ENCODE measurements at places on chromosomes 4 and X.
A peak's percentile ranks its signal among the peaks of the same experiment; 100 is the strongest.

DNA sequence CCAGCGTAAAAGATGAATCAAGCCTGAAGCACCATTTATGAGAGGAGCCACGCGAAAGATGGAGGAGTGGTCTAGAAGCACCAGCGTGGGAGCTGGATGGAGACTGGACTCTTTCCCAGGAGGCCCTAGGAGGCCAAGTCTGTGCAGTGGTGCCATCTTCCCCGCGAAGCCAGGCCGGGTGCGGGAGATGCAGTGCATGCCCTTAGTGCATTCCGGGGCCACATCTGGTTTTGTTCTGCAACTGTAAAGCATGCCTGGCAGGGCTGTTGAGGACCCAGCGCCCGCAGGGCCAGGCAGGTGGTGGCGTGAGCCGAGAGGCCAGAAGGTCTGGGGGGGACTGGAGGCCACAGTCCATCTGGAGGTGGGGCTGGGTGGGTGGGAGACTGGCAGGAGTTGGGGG, 78.6 kb upstream of the ADRA2C start:
- no peak for DNase-seq

- DNase-seq: no peak
Measured at GRCh38 chr4:39559626-39560025, 32.4 kb upstream of the UGDH start.

GRCh38 chrX:17496407-17496806, 121.4 kb downstream of the NHS start:
- no peak for DNase-seq

GRCh38 chr4:152229782-152230289, 306.1 kb downstream of the FBXW7 start:
- no peak for DNase-seq

DNA sequence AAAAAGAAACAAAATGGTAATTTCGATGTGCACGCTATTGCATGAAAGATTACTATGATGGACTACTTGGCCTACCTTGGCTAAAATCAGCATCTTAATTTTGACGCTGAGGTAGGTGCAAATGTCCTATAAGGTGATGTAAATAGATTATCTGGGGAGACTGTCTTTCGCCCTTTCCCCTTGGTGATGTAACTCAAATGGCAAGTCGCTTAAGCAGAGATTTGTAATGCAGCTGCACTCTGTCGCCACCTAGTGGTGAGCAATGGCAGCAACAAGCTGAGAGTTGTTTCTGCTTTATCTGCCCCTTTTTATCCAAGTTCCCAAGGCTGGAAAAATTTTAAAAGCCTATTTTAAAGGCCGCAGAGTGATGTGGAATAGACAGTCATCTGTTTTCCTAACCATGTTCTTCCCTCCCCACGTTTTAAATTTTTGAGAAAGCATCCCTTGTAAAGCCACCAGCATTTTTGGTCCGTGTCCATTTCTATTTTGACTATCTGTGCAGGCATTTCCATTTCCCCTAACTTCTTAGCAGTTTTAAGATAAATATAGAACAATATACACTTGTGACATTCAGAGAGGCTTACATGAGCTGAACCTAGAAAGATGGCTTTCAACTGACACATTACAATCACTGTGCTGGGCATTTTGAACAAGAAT, 62.4 kb upstream of the PDLIM3 start:
- peak; percentile 21 for DNase-seq

- DNase-seq: no peak
Measured at GRCh38 chrX:137882960-137883359, 317.0 kb downstream of the ZIC3 start.

- no peak for DNase-seq
Measured at GRCh38 chrX:10108288-10108687, 48.5 kb upstream of the CLCN4 start.

DNA sequence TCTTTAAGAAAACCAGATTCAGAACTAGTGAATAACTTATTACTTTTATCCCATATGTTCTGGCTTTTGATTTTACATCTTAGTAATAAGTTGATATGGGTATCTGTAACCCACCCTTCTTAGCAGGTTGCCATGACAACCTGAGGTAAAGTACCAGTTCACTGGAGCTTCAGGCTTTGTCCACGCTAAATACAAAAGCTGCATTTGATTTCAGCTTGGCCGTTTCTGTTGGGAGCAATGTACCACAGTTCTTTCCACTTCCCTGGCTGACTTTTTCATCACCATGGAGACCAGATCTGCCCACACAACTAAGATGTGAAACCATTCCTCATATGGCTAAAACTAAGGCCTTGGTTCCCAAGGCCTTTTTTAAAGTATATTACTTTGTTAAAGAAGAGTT, 26.1 kb downstream of the KLHL34 start:
- no peak for DNase-seq

- DNase-seq: no peak
Measured at GRCh38 chr4:10346023-10346422, 111.2 kb downstream of the ZNF518B start.

GRCh38 chr4:7306021-7306965, 114.0 kb downstream of the SORCS2 start:
- no peak for DNase-seq
